Activated CD8-positive, alpha-beta memory T cell treated with anti-CD3 and anti-CD28 coated beads for 36 hours (primary cell): ENCODE measurements at places on chromosomes 5 and 9. TPM values are rescaled to one million over a fixed set of nuclear protein-coding genes. Genes with fewer than 3 reads are reported as not detected.

Gene ESM1
- total RNA-seq: not detected

Gene RFK
- 15.5 TPM for total RNA-seq

Gene PCDHB12
- total RNA-seq: not detected

Gene RALGPS1
- total RNA-seq: 1.5 TPM

Gene REEP2
- 5.1 TPM for total RNA-seq

Gene MEF2C
- total RNA-seq: 0.08 TPM
